Hematopoietic multipotent progenitor cell treated with erythropoietin and hydrocortisone succinate and interleukin-3 and kit ligand, for 4 days (in vitro differentiated cells): ENCODE measurements at places on chromosomes 16 and 17.

DNA sequence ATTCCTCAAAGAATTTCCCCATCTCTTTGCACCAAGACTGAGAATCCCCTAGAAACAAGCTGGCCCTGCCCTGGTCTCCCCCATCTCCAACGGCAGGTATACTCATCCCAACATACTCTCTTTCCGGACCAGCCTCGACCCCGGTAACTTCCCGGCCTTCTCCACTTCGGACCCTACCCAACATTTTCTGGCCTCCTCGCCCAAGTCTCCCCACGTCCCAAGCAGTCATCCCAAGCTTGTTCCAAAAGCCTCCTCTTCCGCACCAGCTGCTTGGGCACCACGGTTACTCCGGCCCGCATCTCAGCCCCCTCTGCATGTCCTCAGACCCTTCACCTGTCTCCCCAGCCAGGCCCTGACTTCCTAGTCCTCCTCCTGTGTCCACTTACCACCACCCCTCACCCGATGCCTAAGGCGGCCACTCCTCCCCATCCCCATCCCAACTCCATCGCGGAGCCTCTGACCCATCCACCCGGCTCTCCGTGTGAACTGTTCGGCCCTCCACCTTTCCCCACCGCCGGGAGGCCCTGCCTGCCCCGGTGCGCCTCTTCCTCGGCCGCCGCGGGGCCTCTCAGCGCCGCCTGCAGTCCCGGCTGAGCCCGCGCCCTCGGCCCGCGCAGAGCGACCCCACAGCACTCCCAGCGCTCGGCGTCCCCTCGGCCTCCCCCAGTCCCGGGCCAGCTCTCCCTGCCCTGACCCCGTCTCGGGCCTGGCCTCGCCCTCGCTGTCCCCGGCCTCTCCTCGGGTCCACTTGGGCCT, 994 bp downstream of the PITPNA start:
- peak; percentile 63 for DNase-seq

GRCh38 chr17:8503807-8504206, 68.1 kb downstream of the NDEL1 start:
- DNase-seq = no peak

- peak; percentile 45 for DNase-seq
Measured at GRCh38 chr17:19398301-19399181, 11.6 kb upstream of the MFAP4 start.

DNA sequence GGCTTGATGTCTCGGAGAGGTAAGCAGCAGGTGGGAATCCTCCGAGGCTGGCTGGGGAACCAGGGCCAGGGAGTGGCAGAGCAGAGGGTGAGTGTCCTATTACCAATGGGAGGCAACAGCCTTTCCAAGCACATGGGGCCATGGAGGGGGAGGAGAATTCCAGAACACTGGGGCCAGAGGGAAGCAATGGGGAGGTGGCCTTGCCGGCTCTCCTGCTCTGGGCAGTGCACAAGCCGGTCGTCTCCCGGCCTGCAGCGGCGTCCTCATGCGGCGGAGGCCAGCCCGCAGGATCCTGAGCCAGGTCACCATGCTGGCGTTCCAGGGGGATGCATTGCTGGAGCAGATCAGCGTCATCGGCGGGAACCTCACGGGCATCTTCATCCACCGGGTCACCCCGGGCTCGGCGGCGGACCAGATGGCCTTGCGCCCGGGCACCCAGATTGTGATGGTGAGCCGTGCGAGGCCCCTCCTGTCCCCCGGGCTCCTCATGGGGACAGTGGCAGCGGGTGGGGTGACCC, 21.9 kb downstream of the SGSH start:
- DNase-seq = no peak

DNA sequence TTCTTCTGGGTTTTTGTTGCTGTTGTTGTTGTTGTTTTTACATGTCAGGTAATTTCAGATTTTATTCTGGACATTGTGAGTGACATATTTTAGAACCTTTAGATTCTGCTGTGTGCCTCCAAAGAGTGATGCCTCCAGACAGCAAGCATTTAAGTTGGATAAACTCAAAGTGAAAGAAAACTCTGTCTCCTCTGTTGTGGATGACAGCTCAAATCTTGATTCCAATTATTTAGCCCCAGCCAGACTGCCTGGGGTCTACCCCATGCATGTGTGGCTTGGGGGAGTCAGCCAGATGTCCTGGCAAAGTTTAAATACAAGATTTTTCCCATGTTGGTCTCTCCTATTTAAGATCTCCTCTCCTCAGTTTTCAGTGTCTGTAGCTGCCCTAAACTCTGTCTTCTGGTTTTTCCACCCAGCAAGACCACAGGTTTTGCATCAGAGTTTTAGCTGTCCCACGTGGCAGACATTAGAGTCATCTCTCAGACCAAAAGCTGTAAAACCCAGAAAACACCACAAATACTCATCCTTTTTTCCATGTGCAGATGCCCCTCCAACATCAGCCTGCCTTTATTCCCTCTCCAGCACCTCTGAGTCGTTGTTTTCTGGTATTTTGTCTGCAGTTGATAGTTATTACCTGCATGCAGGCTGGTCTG, 19.4 kb upstream of the ZNF469 start:
- no peak for DNase-seq

- no peak for DNase-seq
Measured at GRCh38 chr17:12538003-12538402, 127.7 kb upstream of the MYOCD start.

DNA sequence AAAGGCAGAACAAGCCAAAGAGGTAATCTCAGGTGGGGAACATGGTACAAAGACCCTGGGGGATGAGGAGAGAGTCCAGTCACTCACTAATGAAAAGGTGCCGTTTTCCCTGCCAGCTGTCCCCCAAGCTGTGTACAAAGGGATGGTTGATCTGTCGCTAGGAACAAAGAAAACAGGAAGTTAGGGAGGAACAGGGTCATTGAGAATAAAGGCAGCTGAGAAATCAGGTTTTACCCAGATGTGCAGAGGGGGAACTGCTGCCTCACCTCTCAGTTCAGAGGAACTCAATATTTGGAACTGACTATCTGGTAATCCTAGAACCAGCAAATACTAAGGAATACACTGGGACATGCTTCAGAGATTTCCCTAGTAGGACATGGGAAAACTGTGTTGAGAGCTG, 1.5 kb downstream of the RSKR start:
- peak; percentile 13 for DNase-seq

- DNase-seq = no peak
Measured at GRCh38 chr17:61734466-61734865, 128.9 kb downstream of the BRIP1 start.

DNA sequence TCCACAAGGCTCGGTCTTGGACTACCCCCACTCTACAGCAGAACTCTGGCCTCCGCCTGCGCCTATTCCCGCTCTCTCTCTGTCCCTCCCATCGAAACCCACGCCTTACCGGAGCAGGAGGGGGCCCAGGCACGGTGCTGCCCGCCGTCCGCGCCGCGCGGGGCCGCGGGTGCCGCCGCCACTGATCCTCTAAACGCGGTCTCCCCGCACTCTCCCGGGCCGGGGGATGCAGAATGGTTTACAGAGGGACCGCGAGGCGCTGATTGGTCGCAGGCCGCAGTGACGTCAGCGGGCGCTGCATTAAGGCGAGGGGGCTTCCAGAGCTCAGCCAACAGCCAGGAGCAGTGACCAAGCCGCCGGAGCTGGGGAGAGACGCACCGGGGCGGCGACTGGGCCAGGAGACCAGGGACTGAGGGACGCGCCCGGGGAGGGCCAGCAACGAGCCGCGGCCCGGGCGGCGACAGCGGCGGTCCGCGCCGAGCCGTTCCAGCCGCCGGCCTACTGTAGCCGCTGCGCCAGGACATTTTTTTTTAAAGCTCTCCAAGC, 747 bp upstream of the LHX1 start:
- no peak for DNase-seq

DNA sequence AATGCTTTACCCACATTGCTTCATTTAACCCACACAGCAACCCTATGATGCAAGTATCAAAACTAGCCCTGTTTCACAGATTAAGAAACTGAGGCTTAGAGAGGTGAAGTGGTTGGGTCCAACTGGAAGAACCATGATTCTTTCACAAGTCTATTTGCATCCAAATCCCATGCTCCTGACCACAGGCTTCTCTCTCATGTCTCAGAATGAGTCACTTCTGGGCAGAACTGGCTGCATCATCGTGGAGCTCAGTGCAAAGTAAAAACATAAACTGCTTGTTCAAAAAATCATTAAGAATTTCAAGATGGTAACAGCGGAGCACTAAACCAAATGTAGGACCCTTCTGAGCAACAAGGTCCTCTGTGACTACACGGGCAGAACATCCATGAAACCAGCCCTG, 20.2 kb upstream of the CES1 start:
- no peak for DNase-seq

DNA sequence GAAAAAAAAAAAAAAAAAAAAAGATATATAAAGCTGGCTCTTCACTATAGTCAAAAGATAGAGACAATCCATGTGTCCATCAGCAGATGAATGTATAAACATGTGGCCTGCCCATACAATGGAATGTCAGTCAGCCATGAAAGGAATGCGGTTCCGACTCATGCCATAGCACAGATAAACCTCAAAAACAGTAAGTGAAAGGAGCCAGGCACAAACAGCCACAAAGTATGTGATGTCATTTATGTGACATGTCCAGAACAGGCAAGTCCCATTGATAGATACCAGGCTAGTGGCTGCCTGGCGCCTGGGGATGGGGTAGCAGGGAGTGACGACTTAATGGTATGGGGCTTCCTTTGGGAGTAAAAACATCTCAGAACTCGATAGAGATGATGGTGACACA, 155.7 kb downstream of the CMIP start:
- DNase-seq = no peak

- DNase-seq = no peak
Measured at GRCh38 chr17:58899191-58899590, 143.5 kb downstream of the PPM1E start.

DNA sequence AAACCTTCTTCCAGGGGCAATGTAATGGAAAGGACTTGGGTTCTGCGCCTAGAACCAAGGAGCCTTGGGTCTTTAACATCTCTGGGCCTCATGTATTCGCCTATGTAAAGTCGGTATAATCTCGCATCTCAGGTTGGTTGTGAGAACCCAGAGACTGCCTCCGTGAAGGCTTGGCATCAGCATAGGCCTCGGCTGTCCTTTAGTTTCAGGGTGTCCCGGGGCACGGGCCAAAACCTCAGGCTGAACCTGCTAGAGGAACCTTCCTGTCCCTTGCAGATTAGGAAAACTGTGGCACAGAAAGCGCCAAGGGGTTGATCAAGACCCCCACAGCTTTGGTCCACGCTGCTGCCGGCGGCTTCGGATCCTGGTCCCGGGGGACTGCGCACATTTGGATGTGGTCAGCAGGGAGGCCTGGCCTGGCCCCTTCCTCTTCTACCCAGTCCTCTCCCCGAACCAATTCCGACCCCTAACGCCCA, 772 bp upstream of the PHAF1 start:
- no peak for DNase-seq

DNA sequence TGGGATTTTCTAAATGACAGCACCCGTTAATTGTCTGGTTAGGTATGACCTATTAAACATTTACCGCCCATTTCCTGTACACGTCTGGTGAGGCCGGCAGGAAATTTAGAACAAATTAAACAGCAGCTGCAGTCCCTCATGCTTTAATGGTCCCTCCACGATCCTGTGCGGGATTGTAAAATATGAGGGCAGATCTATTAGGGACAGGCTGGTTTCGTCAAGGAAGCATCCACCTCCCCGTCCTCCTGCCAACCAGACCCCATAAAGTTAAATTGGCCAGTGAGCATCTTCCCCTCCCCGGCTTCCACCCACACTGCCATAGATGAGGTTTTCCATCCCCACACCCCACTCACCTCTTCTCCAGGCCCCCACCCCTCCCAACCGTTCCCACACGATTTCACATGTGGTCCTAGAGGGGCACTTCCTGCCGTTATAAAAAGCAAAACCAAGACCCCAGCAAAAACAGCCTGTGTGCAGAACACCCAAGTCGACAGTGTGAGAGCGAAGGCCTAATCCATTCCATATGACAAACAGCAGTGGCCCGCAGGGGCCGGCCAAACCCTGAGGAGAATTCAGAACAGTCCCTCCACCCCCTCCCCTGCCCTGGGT, 331.9 kb downstream of the FOXL1 start:
- DNase-seq = no peak

GRCh38 chr17:44779211-44780025, 20.6 kb downstream of the ADAM11 start:
- DNase-seq = peak; percentile 87

DNA sequence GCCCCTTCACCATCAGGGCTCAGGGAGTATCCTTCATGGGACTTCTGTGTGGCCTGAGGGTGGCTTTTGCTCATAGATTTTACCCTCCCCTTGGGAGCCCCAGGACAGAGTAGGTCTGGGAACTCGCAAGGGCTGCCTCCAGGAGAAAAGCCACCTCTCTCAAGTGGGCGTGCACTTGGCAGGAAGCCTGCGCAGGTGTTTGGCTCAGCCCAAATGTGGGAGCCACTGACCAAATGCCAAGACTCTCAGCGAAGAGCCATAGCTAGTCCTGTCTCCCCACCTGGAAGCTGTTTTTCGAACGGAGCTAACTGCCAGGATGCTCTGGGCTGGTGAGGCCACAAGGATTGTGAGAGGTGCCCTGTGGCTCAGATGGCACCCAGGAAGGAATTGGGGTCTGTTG, 2.0 kb upstream of the HSD17B2 start:
- DNase-seq = no peak

- no peak for DNase-seq
Measured at GRCh38 chr16:56242740-56243139, 51.5 kb downstream of the GNAO1 start.

DNA sequence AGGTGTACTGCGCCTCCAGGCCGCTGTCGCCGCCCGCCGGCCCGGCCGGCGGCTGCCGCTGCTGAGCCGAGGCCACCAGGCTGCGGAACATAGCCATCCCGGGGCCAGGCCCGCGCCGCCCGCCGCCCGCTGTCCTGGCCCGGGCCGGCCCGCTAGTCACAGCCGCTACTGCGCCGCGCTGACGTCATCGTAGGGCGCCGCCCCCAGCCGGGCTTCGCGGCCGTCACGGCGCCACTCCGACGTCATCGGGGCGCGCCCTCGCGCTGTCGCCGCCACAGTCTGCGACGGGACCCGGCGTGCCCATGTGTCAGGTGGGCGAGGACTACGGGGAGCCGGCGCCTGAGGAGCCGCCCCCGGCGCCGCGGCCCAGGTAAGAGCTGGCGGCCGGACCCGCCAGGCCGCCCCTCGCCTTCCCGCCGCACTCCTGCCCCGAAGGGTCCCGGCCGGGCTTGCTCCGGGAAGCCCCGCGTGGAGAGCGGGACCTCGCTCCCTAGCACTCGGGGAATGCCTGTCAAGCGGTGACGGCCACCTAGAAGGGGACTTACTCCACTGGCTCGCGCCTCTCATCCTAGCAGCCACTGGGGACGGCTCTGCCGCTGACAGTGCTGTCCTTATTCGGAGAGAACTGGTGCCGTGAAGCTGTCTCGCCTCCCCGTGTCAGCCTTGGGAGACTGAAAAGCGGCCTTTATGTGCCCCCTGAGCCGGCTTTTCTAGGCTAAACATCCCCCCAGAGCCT, at the start of the genes CTU2 and RNF166:
TSS of gene CTU2 (plus strand) at position 275 of the 736 bp plus-strand sequence. CDS start at position 303, 28 bp downstream.
TSS of gene RNF166 (minus strand) at position 180 of the 736 bp plus-strand sequence. CDS start at position 97, 83 bp downstream.
- DNase-seq = peak; percentile 94

- no peak for DNase-seq
Measured at GRCh38 chr17:57898487-57899311, 48.9 kb upstream of the MRPS23 start.

DNA sequence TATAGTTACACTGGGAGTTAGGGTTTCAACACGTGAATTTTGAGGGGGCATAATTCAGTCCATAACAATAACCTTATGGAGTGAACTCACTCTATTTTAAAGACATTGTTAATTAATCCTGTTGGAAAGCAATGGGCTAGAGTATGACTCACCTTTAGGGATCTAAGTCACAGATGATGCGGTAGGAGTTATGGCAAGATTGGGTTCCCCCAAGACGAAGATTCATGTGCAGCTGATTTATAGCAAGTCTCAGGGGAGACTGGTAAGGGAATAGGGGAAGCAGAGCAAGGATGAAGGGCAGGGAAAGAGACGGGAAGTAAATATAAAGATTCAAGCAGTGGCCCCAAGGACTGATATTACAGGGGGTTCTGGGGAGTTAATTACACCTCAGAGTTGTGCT, 159.6 kb upstream of the DNAH9 start:
- DNase-seq = no peak
